ENCODE measurements at places on chromosomes 13 and 19.

DNA sequence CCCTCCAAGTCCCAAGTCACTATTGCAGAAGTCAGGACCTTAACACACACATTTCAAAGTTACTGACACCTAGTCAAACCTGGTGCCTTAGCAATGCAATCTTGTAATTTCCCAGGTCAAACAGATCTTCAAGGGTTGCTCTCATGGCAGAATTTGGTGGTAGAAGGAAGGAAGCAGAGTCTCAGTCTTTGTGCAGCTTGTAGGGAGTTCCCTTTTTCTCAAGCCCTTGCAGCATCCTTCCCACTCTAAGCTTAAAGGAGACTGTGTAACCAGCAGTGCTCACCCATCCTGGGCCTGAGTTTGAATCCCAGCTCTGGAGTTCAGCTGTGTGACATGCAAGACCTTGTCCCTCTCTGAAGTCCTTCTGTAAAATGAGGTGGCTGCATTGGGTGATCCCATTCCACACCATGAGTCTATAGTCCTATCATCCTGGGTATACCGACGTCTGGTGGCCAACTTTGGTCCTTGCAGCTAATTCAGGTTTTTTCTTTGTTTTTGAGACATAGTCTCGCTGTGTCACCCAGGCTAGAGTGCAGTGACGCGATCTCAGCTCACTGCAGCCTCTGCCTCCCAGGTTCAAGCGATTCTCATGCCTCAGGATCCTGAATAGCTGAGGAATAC, 9.8 kb downstream of the SIGLEC10 start:
- peak; percentile 11 for DNase-seq

DNA sequence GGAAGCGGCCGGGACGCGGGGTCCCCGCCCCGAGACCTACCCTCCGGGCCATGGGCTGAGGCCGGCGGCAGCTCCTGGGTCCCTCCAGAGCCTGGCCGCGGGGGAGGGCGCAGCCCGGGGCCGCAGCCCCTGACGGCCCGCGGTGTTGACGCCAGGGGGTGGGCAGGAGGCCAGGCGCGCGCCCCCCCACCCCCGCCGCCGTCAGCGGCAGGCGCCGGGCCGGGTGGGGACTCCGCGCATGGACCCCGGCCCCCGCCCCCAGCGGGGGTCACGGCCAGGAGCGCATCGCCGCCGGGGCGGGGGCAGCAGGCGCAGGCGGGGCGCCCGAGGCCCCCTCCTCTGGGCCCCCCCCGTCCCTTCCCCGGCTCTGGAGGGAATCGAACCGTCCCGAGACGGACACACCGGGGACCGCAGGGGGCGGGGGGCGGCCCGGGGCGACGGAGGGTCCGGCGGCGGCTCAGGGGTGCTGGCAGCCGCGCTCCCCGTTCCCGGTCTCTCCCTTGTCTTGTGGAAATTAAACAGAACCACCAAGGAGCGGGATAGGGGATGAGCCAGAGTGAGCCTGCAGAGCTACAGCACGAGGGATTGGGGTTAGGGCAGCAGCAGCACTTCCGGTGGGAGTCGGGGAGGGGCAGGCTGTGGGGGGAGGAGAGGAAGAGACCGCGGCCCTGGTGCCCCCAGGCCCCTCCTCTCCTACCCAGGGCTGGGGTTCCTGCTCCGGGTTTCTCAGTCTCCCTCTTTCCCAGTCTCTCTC, at the start of gene MEIS3:
MEIS3 (minus strand) TSS at position 498 of the 754 bp plus-strand sequence; CDS start at position 52, 446 bp downstream.
- peak; percentile 52 for DNase-seq

DNA sequence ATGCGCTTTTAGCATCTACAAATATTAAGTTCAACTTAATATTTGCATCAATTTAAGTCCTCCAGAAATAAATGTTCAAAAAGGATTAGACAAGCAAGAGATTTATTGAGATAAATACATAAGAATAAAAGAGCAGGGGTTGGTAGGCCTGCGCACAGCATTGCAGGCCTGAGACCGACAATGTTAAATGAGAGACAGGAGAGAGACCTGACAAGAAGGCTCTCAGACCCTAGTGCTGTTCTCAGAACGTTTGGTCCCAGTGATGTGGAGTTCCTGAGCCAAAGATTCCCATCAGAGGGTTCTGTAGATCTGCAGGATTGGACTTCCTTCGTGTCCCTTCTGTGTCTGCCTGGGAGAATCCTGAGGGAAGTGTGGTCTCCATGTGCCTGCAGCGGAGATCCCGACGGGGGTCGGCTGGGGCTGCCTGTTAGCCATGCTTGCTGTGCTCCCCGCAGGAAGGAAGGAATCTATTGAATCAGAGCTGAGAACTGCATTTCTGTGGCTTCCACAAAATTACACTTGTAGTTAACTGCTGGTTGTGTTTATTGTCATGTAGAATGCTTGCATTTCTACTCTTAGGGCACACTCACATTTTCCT, 369.9 kb upstream of the SLC10A2 start:
- DNase-seq, result no peak

DNA sequence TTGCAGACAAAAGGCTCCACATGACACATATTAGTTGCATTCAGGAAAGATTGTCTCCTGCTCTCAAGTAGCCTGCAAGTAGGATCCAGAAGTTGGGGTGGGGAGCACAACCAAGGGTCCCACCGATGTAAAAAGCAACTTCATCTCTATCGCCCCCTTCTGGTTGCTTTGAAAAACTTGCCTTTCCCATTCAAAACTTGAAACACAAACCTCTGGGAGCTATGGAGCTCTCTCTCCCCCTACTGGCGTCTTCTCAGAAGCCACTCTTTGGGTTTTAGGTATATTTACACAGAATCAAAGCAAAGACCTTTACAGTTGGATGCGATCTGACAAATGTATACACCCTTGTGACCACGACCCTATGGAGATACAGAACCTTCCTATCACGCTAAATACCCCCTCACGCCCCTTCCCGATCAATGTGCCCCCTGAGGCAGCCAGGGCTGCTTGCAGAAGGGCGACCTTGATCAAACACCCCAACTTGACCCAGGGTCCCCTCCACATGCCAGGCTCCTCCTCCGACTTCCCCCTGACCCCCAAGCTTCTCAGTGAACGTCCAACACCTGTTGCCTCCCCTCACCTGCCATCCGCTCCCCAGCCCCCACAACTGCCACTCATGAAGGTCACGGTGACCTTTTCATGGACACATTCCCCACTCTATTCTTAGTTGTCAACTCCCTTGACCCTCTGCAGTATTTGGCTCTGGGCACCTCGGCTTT, 10.1 kb downstream of the NOSIP start:
- DNase-seq, result peak; percentile 95

DNA sequence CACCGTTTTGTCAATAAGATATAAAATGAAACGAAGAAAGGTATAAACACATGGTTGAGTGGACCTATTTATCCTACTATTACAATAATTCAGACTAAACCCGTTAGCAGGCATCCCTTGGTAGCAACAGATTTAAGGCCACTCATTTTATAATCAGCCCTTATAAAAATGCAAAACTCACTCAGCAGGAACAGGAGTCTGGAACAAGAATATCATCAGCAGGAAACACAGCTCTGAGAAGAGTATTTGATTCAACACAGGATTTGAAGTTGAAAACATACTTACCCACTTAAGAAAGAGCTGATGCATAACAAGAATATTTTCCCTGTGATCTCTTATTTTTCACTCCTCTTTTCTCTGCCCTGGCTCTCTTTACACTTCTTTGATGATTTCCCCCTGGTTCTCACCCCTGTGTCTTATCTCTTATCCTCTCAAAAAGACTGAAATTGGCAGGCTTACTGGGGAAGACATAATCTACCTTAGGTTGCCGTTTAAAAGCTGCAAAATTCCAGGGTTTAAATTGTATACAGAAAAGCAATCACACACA, 1722.7 kb downstream of the SLITRK5 start:
- no peak for DNase-seq
